CD4-positive, alpha-beta T cell treated with Interleukin-6 at 100 ng/mL for 8 hours (primary cell): ENCODE measurements at places on chromosomes 3 and 15.

GRCh38 chr15:68341760-68342725 lies 64.5 kb downstream of the FEM1B start:
- DNase-seq: no peak

GRCh38 chr3:171459137-171459941 lies 866 bp downstream of the TNIK start:
- DNase-seq: peak; percentile 45

GRCh38 chr15:100468285-100468684 lies 60.5 kb downstream of the CERS3 start:
- no peak for DNase-seq

- DNase-seq: no peak
Observed at GRCh38 chr3:64621726-64622395, 65.9 kb downstream of the ADAMTS9 start.

- DNase-seq: no peak
Observed at GRCh38 chr3:49427586-49427985, 1.5 kb downstream of the NICN1 start.

DNA sequence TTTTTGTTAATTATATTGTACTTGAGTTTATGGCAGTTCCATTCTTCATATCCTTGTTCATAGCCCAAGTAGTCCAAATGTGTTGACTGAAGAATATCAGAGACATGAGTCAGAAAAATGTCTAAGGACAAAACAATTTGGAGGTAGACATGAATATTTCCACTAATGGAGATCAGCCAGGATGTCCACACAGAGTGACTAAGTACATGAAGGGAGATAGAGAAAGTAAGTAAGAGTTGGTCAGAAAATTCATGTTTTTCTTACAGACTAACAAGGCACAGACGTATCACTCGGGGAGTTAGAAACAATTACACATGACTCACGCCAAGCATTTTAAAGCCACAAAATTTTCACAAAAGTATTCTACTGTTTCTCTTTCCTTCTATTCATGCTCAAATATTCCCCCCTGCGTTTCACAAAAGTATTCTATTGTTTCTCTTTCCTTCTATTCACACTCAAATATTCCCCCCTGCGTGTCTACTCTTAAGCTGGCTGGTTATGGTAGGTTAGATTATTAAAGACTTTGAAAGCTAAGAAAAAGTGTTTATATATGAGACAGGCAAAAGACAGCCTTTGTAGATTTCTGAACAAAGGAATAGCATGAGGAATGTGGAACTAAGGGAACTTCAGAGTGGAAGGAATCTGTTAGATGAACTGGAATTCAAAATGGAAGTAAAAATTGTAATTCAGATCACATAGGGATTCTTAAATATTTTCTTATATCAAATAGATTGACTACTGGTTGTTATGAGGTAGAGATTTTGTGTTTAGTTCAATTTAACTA lies 648.7 kb upstream of the CCDC54 start:
- DNase-seq: no peak

DNA sequence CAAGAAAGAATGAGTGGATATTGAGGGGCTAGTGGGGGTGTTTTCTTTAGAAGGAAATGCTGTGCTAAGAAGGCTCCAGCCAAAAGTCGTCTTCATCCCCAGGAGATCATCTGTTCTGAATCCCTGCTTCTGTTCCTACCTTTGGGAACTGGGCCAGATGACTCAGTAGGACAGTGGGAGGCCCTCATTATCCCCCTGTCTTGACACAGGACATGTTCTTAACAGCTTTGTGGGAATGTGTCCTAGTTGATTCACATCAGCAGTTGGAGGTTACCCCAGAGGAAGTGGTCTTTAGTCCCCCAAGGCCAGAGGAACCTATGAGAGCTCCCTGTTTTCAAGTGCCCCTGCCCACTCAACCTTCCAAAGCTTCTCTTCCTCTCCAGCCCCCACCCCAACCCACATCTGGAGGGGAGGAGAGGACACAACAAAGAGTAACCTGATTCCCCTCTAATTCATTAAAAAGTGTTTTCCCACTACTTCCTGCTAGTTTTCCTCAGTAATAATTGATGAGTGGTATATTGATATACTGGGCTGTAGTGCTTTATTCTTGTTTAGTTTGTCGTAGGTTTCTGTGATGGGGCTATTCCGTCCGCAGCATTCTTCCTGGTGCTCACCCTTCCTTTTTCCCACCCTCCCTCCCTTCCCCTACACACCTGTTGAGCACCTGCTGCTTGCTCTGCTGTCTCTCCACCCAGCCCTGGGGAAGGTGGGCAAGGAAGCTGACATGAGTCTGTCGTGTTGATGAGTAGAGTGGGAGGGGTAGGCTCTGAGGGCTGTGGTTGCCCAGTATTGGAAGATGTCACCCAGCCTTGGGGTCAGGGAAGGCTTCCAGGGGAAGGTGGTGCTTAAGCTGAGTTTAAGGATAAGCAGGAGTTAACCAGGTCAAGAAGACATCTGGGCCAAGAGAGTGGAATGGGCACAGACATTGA lies 9.3 kb downstream of the PXYLP1 start:
- no peak for DNase-seq

- no peak for DNase-seq
Observed at GRCh38 chr3:42691816-42692666, 6.7 kb downstream of the KLHL40 start.

GRCh38 chr3:112280266-112280665 lies 13.8 kb downstream of the SLC9C1 start:
- no peak for DNase-seq

DNA sequence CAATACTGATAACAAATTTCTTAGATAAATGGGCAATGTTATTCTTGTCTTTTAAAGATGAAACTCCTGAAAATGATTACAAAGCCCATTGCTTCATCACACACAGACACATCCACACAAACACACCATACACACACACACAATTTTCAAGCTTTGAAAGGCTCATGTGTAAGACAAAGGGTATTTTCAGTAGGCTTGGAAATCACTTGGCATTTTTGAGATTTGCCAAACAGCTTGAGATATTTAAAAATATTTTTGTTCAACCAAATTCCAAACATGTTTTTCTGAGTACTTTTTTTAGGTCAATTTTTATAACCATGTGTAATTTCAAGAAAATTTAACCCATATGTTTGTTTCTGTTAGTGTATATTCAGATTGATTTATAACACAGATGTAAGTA lies 283.7 kb downstream of the ROBO2 start:
- no peak for DNase-seq

- no peak for DNase-seq
Observed at GRCh38 chr3:187369089-187369447, 883 bp downstream of the RTP4 start.

- no peak for DNase-seq
Observed at GRCh38 chr3:23421811-23422516, 218.8 kb downstream of the UBE2E2 start.

- DNase-seq: no peak
Observed at GRCh38 chr15:68145706-68146105, 59.4 kb downstream of the CALML4 start.

DNA sequence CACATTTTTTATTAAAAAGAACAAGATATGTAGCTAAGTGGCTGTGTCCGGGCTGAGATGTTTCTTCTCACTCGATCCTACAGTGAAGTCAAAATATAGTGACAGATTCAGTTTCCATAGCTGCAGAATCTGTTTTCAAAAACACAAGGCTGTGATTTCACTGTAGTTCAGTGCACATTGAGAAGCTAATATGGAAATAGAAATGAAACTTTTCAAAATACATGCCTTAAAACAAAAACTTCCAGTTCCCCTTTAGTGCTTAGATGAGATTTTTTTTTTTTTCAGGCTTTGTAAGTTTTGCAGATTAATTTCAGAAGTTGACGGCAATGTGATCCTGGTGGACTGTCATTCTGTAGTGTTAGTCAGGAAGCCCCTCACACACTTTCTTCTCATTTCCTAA lies 23.8 kb upstream of the TRAK1 start:
- DNase-seq: no peak

- no peak for DNase-seq
Observed at GRCh38 chr15:69897471-69898237, 200.1 kb downstream of the TLE3 start.

DNA sequence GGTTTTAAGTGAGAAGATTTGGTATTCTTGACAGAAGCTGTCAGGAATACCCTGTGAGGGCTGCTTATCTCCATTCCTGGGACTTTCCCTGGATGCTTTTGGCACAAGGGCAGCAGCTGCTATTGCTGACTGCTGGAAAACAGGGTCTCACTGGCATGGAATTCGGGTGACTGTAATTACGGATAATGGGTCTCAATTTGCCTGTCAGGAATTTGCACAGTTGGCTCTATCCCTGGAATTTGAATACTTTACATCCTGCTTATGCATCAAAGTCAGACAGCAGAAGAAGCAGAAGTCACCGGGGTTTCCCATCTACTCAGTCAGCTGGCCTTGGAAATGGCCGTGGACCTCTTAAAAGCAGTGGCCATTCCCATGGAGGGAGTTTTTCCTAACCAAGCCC lies 25.9 kb upstream of the AKAP13 start:
- no peak for DNase-seq

DNA sequence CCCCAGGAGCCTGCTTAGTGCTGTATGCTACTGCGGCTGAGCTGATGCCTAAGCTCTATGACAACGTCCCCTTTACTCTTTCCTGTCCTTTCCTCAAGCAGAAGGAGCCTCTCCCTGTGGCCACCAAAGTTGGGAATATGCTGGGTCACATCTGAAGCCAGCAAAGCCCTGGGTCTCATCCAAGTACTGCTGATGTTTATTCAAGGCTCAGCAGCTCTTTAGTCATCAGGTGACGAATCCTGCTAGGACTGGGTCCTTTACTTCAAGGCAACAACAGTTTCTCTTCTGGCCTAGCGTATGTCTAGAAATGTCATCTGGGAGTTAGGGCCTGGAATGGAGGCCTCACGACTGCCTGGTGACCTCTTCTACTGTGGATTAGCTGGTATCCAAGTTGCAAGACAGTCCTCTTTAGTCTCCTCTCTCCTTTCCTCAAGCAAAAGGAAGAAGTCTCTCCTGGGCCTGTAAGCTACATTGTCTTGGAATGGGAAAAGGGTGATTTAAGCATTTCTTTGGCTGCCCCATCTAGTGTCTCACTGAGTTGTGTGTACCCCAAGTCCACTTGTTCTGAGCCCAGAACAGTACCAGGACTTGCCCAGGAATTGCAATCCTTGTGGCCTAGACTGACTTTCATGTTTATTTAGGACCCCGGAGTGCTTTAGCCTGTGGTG lies 63.9 kb downstream of the TNFAIP8L3 start:
- DNase-seq: no peak

DNA sequence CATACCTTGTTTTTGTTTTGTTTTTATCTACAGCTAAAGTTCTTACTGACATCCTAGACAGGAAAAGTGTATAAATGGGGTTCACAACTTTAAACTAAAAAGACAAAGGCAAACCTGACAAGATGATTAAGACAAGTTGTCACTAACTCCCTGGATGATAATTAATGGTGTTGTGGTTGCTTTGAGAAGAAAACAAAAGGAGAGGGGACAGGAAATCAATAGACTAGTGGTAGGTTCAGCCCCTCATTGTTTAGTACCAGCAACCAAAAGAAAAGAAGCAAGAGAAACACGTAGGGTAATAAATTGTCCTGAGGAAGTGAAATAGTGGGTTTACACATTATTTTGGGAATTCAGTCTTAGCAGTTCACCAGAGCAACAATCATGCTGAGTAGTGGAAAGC lies 78.8 kb downstream of the BFSP2 start:
- DNase-seq: no peak
